ENCODE measurements at places on chromosomes 3 and 15.

- DNase-seq = no peak
These were observed 2.5 kb downstream of the PRKAR2A start for GRCh38 chr3:48845170-48845569.

GRCh38 chr3:37622999-37623883, 238.4 kb upstream of the CTDSPL start:
- DNase-seq = no peak

GRCh38 chr15:74431645-74432044, 2.1 kb downstream of the SEMA7A start:
- no peak for DNase-seq

GRCh38 chr3:65665915-65666314, 372.8 kb downstream of the MAGI1 start:
- no peak for DNase-seq

- DNase-seq = no peak
These were observed 37.3 kb downstream of the YEATS2 start for GRCh38 chr3:183734750-183735494.

GRCh38 chr3:4596612-4597011, 103.5 kb downstream of the ITPR1 start:
- no peak for DNase-seq

DNA sequence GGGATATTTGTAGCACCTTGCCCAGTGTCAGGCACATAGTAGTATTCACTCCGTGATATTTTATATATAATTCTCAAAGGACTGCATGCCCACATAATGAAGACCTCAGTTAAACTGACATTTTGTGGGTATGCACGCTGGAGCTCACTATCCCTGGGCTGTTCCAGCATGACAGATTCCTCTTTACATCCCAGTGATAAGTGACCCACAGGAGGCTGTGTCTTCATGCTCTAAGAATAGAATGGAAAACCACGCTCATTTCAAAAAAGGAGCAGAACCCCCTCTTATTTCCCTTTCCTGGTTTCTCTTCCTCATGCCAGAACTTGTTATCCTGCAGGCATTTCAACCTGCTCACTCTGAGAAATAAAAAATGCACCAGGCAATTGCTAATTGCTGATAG, 717.5 kb downstream of the AGBL1 start:
- DNase-seq = no peak

DNA sequence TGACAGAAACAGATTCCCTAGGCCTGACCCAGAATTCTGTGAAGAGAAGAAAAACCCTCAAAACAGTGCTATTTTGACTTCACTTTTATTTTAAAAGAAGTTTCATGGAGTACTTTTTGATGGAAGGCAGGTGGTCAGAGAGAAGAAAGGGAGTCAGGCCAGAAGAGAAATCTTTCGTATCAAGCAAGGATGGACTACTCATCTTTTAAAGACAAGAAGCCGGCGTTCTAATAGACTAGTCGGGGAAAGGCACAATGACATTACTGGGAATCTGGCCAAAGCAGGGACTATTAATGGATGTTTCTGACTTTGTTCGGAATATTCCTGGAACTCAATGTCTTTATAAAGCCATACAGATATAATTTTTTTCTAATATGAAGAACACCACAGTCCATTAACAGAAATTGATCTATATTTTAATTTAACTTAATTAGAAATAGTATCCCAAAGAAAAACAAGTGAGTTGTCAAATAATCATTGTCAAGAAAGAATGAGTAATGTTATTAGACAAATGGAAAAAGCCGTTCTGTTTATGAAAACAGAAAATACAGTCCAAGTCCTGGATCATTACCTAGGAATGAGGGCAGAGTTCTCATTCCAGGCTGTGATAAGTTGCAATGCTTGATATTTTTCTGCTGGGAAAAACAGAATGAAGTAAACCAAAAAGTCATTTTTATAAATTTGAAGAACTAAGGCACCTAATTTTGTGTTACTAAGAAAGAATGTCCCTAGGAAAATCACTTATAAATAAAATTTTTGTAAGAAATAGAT, 23.7 kb upstream of the PCOLCE2 start:
- no peak for DNase-seq

- no peak for DNase-seq
These were observed 57.9 kb downstream of the RPLP1 start for GRCh38 chr15:69510556-69510955.

GRCh38 chr3:41653571-41654239, 308.2 kb downstream of the ULK4 start:
- no peak for DNase-seq

DNA sequence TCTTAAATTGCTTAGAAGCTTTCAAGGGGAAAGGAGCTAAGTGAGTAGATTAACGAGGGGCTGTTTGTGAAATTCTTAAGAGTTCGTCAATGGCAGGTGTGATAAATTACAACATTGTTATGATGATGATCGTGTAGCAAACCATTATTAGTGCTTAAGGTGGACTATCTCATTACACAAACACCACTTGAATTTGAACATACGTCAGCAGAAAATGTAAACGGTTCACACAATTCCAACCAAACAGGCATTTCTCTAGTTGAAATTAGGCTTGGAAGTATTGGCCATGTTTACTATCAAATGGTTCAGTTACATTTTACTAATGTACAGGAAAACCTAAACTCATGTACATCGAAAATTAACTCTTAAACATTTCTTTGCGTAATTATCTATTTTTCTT, 102.8 kb downstream of the PYDC2 start:
- DNase-seq = no peak

GRCh38 chr15:70243686-70244540, 146.2 kb upstream of the TLE3 start:
- DNase-seq = no peak

- peak; percentile 10 for DNase-seq
These were observed 103.7 kb downstream of the PDZRN3 start for GRCh38 chr3:73520931-73521461.

DNA sequence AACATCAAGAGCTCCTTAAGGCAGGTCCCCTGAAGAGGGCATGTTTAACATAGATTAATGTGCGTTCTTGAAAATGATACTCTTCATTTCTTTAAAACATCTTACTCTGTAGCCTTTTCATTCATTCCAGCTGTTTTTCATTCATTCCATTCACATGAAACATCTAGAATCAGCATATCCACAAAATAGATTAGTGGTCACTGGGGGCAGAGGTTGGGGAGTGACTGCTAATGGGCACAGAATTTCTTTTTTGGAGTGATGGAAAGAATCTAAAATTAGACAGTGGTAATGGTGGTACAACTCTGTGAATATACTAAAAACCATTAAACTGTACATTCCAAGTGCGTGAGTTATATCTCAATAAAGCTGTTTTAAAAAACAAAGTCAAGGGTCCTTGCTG, 15.4 kb upstream of the CXCR6 start:
- DNase-seq = no peak

GRCh38 chr3:36937492-36937891, 7.4 kb downstream of the TRANK1 start:
- DNase-seq = no peak

DNA sequence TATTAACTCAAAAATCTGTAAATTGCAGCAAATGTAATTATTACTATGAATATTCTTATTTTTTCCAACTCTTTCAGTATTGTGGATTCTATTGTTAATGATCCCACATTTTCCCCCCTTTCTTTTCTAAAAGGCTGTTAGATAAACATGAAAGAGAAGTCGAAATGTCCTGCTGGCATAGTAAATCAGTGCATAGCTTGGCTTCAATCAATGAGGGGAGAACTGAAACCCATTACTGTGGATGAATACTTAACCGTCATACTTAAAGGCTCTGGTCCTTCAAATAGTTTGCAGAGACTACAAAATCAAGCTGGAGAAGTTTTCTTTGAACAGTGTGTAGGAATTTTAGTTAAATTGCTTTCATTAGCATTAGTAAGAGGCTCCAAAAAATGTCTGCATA, 667.9 kb downstream of the CADM2 start:
- no peak for DNase-seq

GRCh38 chr3:135157045-135157740, 362.1 kb downstream of the EPHB1 start:
- no peak for DNase-seq

GRCh38 chr3:47359323-47359722, 21.5 kb upstream of the PTPN23 start:
- no peak for DNase-seq

GRCh38 chr3:111476701-111477100, 65.3 kb upstream of the CD96 start:
- DNase-seq = no peak

DNA sequence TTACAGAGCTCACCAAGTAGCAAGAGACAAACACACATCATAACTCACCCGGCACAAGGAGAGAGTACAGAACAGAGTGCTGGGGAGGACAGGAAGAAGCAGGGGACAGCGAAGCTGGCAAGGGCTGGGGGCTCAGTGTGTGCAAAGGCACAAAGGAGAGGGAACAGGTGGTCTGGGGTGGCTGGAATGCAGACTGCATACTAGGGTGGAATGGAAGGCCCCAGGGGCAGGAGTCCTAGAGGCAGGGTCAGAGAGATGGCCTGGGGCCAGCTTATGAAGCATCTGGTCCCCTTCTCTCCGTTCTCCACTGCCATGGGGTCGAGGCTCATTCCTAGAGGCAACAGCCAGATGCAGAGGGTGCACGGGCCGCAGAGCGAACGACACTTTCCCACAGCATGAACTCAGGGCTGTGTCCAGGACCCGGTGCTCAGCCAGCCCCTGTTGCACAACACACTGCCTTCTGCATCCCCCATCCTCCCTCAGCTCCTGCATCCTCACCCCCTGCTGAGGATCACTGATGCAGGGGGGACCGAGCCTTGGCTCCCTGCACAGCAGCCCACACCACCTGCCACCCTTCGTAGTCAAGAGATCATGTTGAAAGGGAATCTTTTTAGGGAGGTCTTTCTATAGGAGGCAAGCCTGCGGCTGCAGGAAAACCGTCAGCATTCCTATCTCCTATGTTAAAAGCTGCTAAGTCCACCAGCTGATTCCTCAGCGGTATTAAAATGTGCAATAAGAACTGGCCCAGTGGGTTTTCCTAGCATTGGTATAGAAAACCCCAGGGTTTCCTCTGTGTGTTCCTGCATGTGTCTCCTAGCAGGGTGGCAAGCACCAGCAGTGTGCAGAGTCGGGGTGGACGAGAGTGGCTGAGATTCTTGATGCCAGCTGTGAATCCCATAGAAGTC, 293.5 kb downstream of the UACA start:
- DNase-seq = no peak

DNA sequence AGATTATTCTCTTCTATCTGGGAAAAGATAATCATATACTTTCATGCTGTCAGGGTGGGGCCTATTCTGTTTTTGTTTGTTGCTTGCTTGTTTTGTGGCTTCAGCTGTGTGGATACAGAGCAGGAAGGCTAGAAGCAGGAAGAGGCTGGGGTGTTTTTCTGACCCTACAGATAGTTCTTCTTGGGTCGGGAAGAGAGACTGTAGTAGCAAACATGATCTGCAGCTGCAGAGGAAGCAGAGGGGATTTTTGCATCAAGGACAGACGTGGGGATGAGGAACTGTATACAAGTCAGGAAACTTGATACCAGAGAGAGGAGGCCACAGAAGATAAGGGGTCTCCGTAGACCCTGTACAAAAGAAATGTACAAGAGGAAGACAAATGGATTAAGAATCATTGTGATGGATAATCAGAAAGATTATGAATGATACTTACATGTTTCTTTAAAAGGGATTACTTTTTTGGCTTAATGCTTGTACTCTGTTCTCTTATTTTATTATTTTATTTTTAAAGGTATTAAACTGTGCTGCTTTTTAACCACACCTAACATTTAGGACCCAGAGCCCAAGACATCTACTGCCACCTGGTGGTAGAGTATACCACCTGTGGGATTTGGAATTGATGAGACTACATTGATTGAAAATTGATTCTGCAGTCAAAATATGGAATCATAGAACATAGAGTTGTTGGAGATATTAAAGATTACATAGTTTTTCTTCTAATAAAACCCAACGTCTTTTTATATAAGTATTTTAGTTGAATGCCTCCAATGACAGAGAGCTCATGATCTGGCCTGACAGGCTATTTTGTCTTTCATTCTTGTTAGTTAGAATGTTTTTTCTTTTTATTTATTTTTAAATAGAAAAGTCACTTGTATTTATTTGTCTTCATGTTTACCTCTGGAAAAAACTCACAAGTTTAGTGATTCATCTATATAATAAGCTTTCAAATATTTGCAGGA, 87.3 kb upstream of the ROPN1 start:
- DNase-seq = no peak

GRCh38 chr3:104108522-104108921, 1258.2 kb upstream of the ALCAM start:
- DNase-seq = no peak

DNA sequence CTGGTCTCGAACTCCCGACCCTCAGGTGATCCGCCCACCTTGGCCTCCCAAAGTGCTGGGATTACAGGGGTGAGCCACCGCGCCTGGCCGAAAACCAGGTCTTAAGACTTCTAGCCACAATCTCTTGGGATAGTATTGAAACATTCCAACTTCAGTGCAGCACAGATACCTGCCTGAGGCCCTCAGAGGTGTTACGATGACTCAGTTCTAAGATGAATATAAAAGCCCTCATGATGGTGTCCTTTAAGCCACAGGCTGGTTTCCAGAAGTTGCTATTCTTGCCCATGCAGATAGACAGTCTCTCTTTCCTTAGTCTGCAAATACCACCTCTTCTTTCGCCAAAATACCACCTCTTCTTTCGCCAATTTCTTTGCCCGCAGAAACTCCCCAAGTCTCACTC, 69.0 kb downstream of the RARB start:
- no peak for DNase-seq

GRCh38 chr15:38691377-38691776, 126.8 kb upstream of the RASGRP1 start:
- no peak for DNase-seq

- no peak for DNase-seq
These were observed 4.5 kb downstream of the RNF168 start for GRCh38 chr3:196499061-196499460.

- no peak for DNase-seq
These were observed 4.4 kb downstream of the TNK2 start for GRCh38 chr3:195903950-195904290.

DNA sequence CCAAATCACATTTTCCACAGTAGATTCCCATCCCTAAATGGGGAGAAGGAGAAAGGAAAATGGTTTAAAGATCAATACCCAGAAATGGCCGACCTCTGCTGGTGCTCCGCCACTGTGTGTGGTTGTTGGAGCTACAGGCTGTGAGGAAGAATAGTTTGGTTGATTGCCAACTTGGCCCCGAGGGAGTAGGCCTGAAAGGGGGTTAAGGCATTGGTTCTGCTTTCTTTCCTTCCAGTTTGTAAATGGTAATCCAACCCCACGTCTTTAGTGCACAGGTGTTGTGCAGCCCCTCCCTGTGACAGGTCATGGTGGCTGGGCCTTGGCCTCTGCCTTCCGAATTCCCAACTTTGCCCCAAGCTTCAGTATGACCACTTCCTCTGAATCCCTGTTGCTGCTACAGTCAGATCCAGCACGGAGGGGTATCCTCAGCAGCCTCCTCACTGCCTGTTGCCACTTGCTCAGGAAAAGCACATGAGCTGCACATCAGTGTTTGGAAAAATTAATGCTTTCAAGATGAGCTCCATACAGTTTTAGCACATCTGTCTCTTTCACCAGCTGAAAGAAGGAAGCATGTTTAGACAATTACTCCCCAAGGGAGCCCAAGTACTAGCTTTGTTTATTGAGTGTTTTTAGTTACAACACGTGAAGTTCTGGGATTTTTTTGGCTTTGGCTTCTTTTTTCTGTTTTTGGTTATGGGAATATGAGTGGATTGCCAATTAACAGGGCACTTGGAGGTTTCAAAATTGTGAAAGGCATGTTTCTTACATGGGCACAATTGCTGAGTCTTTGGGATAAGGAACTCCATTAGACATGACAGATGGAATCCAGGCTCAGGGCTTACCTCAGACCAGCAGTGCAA, 92.3 kb upstream of the ROPN1 start:
- DNase-seq = no peak

GRCh38 chr3:2510591-2511145, 412.0 kb downstream of the CNTN4 start:
- no peak for DNase-seq
